ENCODE measurements at places on chromosomes 1 and 21.

DNA sequence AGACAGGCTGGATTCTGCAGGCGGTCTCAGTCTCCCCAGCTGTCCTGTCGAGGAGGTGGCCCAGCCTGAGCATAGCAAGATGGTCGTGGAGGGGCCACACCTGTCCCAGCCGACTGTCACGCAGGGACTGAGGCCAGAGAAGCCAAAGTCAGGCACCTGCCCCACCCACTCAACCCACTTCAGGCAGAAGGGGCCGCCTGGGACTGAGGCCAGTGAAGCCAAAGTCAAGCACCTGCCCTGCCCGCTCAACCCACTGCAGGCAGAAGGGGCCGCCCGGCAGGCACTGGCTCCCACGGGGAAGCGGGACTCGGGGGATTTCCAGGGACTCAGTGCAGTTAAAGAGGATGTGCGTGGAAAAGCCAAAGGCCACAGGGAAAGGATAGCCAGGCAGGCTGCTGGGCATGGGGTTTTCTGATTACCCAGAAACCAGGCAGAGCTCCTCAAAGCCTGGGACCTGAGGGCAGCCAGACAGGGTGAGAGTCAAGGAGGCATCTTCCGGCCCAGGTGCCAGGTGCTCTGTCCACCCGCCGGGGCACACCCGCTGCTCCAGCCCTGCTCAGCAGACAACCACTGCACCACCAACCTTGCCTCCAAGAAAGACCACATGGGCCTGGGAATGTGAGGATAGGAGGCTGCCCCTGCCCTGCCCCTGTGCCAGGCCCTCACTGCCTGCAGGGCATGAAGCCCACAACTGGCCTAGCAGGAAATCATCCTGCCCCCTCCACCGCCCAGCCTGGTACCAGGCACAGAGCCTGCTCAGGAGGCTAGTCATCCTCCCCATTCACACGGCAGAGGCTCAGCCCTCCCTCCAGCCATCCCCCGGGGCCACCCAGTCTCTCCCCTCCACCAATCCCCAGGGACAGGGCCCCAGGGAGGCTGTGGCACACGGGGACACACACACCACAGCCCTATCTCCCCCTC is 41.0 kb downstream of the MEGF6 start:
- DNase-seq: no peak

- DNase-seq: no peak
These were observed 17.1 kb upstream of the PARP1 start for GRCh38 chr1:226425004-226425378.

- DNase-seq: no peak
These were observed 64.6 kb downstream of the TOR3A start for GRCh38 chr1:179146476-179146875.

DNA sequence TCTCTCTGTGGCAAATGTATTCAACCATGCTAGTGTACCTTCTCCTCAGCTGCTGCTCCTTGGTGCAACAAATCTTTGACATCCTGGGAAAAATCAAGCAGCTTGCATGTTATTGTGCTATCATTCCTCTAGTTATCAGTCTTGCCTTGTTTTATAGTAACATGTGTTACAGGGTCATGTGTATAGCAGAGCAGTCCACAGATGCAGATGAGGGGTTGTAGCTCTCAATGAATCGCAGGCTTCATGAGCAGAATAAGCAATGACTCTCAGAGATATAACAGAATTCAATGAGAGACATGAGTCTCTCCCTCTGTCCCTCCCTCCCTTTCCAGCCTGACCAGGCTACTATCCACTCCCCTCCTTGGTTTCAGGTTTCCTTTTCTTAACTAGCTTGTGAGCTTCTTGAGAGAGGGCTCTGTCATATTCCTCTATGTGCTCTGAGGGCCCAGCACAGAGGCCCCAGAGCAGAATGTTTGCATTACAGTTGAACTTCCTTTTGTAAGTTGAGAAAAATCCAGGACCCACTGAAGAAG is 15.1 kb upstream of the JUN start:
- DNase-seq: no peak

- DNase-seq: no peak
These were observed 26.1 kb upstream of the CLSTN1 start for GRCh38 chr1:9849691-9850441.

- no peak for DNase-seq
These were observed 9.7 kb upstream of the PPIE start for GRCh38 chr1:39729030-39729429.

DNA sequence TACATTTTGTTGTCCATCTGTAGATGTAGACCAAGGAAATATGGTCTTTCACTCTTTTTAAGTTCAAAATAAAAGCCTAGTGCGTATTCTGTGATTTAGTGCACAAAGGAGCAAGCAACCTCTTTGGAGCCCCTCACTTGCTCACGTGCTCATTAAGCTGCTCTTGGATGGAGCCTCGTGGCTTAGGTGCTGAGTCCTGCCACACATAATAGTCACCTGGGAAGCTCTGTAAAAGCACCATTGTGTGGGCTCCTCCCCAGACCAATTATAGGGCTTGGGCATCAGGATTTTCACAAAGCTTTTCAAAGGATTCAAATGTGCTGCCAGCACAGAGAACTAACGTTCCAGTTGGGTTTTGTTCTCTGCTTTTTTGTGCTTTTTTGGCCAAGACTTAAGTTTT is 85.0 kb downstream of the PCP4 start:
- DNase-seq: peak; percentile 7

- DNase-seq: no peak
These were observed 8.9 kb downstream of the TAGLN2 start for GRCh38 chr1:159916242-159917051.

DNA sequence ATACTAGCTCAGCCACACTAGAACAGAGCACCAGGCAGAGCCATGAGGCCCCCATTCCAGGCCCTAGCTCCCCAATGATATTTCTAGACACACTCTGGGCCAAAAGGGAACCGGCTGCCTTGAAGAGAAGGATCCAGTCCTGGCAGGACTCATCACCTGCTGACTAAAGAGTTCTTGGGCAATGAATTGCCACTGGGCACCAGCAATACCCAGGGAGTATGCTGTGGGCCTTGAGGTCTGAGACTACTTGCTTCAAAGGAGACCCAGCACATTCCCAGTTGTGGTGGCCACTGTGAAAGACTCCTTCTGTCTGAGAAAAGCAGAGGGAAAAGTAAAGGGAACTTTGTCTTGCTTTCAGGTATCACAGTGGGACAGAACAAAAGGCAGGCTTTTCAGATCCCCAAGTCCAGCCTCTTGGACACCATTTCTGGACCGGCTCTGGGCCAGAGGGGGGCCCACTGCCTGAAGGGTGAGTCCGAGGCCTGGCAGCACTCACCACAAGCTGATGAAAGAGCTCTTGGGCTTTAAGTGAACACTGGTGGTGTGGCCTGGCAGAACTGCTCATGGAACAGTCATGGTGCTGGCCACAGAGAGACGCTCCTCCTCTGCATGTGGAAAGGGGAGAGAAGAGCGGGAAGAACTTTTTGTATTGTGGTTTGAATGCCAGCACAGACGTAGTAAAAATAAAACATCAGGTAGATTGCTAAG is 72.5 kb downstream of the CDC42BPA start:
- no peak for DNase-seq

DNA sequence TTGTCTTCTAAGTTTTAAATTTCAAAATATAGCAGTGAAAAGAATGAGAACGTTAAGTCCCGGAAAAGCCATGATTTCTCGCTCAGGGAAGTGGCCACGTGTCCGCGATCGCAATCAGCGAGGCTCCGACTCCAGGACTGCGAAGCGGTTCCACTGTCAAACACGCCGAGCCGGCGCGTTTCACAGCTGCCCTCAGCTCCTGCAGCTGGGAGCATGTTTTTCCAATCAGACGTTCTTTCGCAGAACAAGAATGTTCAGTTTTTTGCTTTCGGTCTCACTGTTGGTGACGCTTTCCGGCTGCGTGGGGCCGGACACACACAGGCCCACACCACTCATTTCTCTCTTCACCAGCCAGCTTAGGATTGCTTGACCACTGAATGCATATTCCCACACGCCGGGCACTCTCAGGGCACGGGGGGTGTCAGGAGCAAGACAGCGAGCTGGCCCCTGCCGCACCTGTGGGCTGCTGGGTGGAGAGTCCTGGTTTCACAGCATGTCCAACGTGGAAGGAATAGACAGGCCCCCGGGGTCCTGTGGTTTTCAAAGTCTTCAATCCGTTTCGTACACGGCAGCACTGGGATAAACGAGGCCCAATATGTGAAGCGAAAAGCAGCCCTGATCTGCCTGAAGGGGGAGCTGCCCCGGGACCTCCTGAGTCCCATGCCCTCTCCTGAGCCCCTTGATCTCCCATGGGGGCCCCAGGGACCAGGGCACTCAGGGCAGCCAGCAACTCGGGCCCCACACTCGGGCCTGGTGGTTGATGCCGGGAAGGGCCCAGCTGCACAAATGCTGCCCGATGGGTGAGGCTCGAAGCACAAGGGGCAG is 47.3 kb upstream of the COL18A1 start:
- DNase-seq: no peak

- no peak for DNase-seq
These were observed 885.7 kb downstream of the PLA2G4A start for GRCh38 chr1:187714470-187714869.

DNA sequence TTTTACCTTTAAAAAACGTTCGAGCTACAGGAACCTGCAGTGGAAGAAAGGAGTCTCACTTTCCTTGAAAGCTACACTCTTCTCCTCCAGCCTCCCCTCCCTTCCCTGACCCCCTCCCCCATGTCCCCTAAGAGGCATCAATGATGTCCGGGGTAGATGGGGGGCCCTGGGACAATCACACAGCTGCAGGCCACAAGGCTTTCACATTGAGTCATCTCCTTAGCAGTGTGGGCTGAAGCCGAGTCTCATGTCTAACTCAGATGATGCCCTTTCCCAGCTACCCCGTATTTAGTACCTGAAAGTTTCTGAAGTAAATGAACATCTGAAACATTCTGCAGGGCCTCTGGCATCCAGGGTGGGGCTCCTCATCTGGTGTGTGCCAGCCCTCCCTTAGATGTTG is 6.3 kb upstream of the GPR25 start:
- no peak for DNase-seq

GRCh38 chr1:217333939-217334338 is 297.0 kb downstream of the GPATCH2 start:
- no peak for DNase-seq

GRCh38 chr1:245016700-245017099 is 138.1 kb upstream of the KIF26B start:
- DNase-seq: no peak

GRCh38 chr1:63198871-63199394 is 123.4 kb upstream of the FOXD3 start:
- DNase-seq: no peak

Measured in NCI-H2081 treated with DMSO at 0.1 percent for 48 hours (cell line).